ENCODE measurements at places on chromosomes 11 and 22.

GRCh38 chr11:105189581-105189980, 50.0 kb upstream of the CARD18 start:
- DNase-seq, result no peak

GRCh38 chr11:21475276-21475675, 717.6 kb upstream of the ANO5 start:
- DNase-seq, result no peak

GRCh38 chr11:61689164-61689496, 8.9 kb downstream of the DAGLA start:
- no peak for DNase-seq

- DNase-seq, result no peak
These were observed 227.2 kb downstream of the FAM76B start for GRCh38 chr11:95562196-95562921.

DNA sequence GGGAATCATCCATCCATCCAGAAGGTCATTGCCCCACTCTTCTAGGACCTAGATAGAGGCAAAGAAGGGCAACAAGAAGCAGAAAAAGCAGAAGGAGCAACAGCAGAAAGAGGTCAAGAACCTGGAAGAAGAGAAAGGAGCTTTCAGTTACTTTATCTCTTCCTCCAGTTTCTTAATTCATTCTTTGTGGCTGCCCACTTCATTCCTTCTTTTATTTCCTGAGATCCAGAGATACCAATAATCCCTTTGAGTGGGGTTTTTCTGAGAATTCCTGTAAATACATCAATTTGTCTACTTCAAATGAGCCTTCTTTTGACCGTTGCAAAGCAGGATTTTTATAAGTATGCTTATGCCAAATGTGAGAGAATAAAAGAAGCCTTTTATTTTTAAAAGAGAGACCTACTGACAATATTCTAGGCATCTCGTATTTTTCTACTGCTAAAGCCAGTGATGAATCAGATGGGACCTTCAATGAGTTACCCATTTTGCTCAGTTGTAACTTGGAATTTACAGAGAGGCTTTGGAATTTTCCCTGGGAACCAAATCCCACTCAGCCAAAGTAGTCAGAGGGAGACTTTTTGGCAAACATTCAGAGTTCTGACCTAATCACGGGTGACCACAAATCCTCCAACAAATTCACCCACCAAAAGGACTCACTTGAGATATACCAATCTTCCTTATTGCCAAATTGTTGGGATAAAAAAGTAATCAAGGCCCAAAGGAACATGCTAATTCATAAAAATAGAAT, 54.9 kb downstream of the ZC3H12C start:
- no peak for DNase-seq

DNA sequence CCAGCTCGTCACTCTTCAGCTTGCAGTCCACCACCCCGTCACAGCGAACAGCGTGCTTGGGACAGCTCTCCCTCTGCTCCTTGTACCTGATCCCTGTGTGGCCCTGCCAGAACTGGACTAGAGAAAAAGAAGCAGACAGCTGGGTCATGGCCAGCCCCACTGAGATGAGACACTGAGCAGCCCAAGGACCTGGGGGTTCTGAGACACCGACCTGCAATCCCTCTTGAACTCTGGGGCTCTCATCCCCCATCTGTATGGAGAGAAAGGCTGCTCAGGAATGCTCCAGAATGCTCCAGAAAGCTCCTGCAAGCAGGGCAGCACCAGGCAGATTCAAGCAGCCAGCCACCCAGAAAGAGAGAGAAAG, 14.8 kb downstream of the TMPRSS13 start:
- DNase-seq, result no peak
